PC-3 (cell line): ENCODE measurements at places on chromosomes 7 and 10. TPM values are rescaled to one million over a fixed set of nuclear protein-coding genes. Genes with fewer than 3 reads are reported as not detected.

CLDN4 gene
- 656 and 724 TPM in 2 replicates for total RNA-seq

UCN3 gene
- total RNA-seq = not detected in 2 replicates

STRIP2 gene
- 7.5 and 8.0 TPM in 2 replicates for total RNA-seq

IQUB gene
- 0.04 and 0.06 TPM in 2 replicates for total RNA-seq

CPVL gene
- 14.7 and 15.3 TPM in 2 replicates for total RNA-seq
